NK-92 treated with Interleukin-12 subunit alpha and Interleukin-12 subunit beta, amount 100 ng/mL, for 24 hours (cell line): ENCODE measurements at places on chromosomes 12 and 14.

DNA sequence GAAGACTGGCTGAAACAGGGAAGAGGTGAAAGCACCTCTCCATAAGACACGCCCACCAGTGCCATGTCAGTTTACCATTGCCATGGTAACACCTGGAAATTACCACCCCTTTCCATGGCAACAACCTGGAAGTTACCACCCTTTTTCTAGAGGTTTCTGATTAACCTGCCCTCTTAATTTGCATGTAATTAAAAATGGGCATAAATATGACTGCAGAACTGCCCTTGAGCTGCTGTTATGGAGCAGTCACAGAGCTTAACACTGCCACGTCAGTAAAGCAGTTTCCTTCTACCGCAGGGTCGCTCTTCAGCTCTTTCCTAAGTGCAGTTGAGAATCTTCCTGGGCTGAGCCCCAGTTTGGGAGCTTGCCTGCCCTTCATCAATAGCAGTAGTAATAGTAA lies 55.2 kb downstream of the RASSF3 start:
- DNase-seq, result no peak

DNA sequence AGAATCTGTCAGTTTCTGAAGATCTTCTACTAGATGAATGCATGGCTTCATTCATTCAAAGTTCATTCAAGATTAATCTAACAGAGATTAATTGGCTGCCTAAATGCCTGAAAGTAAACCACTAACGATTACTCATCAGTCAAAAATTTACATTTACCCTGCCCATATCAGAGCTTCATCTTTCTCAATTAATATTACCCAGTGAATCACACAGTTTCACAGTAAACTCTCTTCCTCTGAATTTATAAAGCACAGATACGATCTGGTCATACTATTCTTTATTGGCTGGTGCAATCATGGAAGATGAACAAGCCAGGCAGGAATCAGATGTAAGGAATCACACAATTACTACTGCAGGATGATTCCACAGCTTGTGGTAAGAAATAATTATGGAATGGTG lies 377.7 kb downstream of the SLC16A7 start:
- DNase-seq, result no peak

DNA sequence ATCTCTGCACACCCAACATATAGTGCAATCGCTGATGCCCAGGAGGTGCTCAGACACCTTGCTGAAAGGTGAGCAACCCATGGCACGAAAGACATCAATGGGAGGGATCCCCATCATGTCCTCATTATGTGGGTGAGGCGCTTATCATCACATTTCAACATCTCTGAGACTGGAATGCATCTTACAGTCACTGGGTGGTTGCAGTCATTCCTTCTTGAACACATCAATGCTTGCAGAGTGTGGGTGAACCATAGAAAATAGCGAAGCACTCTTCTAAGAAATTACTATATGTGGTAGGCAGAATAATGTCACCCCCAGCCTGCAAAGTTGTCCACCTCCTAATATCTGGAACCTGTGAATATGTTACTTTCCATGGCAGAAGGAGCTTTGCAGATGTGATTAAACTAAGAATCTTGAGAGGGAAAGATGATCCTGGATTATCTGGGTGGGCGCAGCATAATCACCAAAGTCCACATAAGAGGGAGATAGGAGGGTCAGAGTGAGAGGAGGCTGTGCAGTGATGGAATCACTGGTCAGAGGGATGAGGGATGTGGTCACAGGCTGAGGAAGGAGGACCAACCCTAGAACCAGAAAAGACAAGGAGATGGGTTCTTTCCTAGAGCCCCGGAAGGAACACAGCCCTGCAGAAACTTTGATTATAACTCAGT lies 51.2 kb downstream of the GLRX5 start:
- DNase-seq, result no peak

- no peak for DNase-seq
Measured at GRCh38 chr12:113241191-113242025, 20.1 kb downstream of the TPCN1 start.

GRCh38 chr12:66441905-66442559 lies 139.7 kb downstream of the HELB start:
- DNase-seq, result no peak

DNA sequence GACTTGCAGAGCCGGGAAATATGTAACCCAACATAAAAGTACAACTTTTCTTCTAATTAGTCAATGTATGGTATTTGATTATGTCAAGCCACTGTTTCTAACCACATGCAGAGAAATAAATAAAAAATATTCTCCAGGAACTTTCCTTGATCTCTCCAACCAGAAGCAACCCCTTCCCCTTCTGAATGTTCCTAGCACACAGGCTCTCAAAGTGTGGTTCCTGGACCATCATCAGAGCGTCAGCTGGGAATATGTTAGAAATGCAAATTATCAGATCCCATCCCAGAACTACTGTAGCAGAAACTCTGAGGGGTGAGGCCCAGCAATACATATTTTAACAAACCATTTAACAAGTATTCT lies 21.0 kb upstream of the ITPR2 start:
- no peak for DNase-seq

- peak; percentile 32 for DNase-seq
Measured at GRCh38 chr14:73787486-73788316, 63.9 kb upstream of the PTGR2 start.
